Gastroesophageal sphincter (tissue), 4 donors: ENCODE measurements at places on chromosomes 2 and 18.
A peak's percentile ranks its signal among the peaks of the same experiment; 100 is the strongest.

DNA sequence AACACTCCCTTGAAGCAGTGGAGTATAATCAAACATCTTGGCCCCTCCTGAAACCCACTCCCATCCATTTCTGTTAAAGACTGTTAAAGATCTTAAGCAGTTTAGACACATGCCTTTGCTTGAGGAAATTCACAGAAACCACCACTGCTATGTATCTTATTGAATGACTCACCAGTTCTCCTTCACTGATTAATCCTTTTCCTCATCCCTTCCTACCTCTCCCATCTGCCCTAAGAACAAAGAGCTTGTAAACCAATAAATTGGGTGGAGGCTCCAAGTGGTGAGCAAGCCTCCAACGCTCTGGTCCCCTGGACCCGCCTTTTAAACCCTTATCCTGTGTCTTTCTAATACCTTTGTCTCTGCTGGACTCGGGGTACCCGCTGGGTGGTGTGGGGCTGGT, 746.1 kb downstream of the LRP1B start:
- ATAC-seq = no peak

GRCh38 chr2:144084114-144084661, 435.7 kb downstream of the ZEB2 start:
- ATAC-seq = no peak

GRCh38 chr2:20633794-20634506, 16.9 kb downstream of the HS1BP3 start:
- peak; percentile 59 for ATAC-seq

- no peak for ATAC-seq
Observed at GRCh38 chr2:138035608-138036217, 71.4 kb downstream of the HNMT start.

DNA sequence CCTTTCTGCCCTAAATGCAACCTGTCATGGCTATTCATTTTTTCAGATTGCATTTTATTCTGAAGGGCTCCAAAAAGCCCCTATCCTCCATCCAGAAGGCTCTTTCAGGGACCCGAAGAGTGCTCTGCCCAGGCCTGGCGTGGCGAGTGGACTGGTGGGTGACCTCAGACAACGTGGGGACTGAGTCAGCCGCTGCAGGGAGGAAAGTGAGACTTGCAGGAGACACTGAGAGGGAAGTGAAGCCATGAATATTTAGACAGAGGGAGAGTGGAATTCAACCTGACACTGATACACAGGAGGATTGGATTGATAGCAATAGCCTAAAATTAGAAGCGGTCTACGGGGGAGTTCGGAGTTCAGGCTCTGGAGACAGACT, 63.6 kb upstream of the SIX2 start:
- ATAC-seq = no peak

GRCh38 chr2:127022817-127023216, 84.1 kb downstream of the BIN1 start:
- ATAC-seq = no peak

GRCh38 chr2:144320491-144320890, 199.4 kb downstream of the ZEB2 start:
- ATAC-seq = no peak

GRCh38 chr18:59419386-59419785, 60.3 kb upstream of the LMAN1 start:
- ATAC-seq = peak; percentile 34

DNA sequence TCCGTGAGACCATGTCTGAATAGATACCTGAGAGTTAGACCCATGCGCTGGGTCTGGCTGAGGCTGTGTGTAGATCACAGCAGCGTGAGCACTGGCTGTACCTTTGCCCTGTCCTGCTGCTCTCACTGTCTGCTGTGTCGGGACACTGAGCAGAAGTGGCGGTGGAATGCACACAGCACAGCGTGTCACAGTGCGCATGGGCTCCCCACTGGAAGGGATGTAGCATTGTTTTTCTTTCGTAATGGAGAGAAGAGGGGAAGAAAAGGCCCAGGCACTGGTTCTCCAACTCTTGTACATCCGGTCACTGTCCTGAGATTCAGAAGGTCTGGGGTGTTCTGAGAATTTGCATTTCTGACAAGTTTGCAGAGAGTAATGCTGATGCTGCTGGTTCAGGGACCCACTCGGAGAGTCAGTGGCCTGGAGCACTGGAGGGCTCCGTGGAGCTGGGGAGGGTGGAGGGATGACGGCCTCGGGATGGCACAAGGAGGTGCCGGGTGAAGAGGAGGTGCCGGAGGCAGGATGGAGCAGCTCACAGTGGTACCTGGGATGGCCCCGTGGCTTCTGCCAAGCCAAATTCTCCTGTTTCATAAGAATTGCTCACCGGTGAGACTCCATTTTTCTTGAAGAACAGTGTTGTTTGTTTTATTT, 252.8 kb downstream of the LDLRAD4 start:
- peak; percentile 70 for ATAC-seq
